GM12892 (cell line): ENCODE measurements at places on chromosomes 12 and 14.

- no peak for DNase-seq
Measured at GRCh38 chr14:68368850-68369249, 424.0 kb downstream of the ZFP36L1 start.

GRCh38 chr14:65502676-65503124 is 90.2 kb downstream of the FUT8 start:
- no peak for DNase-seq

DNA sequence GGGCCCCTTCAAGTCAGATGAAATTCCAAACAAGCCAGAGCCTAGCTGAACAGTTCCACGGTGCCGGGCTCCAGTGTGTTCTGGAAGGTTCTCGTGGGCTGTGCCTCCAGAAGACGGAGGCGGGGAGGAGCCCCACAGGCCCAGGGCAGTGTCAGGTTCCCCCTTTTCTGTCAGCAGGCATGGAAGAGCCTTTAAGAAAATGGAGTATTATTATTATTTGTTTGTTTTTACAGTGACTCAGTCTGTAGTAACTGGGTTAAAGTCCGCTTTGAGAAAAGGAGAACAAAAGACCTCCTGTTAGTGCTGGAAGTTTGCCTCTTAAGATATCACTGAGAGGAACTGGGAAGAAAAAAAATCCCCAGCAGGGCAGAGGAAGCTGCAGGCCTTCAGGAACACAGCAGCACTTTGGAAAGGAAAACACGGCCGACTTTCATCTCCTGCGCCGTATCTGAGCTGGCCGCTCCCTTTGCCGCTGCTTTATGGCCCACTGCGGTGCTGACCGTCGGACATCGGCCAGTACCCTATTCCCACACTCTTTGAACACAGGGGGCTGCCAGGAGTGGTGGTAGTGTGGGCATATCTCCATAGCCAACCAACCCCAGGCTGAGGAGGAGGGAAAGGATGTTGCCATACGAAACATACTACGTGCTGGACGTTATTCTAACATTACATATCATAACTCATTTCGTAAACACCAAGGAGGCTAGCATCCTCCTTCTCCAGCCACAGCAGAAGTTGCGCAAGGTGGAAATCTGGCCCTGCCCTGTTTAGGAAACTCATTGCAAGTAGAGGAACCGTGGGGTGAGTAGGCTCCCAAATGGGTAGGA is 194.0 kb downstream of the ZFP36L1 start:
- no peak for DNase-seq

DNA sequence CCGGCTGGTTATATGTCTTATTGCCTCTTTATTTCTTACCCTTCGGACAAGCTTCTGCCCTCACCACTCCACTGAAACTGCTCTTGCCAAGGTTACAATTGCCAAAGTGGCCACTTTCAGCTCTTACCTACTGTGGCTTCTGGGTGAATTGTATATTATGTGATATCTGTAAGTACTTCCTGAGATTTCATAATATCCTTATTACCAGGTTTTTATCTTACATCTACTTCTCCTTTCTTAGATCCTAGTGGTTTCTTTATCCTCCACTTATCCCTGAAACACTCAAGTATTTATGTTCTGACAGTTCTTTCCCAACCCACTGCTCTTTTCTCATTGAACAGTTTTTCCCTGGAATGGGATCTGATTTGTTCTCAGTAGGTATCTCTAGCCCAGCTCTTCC is 10.5 kb downstream of the CELA1 start:
- DNase-seq = no peak

- DNase-seq = no peak
Measured at GRCh38 chr14:94305620-94306019, 12.6 kb upstream of the SERPINA10 start.

GRCh38 chr12:108090107-108090899 is 38.8 kb upstream of the WSCD2 start:
- no peak for DNase-seq

GRCh38 chr12:111937429-111937828 is 75.5 kb downstream of the TMEM116 start:
- DNase-seq = no peak

DNA sequence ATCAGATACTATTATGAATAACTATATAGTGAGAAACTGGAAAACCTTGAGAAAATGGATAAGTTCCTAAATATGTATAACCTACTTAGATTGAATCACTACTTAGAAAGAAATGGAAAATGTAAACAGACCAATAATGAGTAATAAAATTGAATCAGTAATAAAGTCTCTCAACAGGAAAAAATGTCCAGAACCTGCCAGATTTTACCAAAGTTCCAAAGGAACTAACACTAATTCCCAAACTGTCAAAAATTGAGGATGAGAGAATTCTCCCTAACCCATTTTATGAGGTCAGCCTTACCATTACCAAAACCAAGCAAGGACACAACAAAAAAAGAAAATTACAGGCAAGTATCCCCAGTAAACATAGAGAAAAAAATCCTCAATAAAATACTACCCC is 272.0 kb downstream of the RPAP3 start:
- no peak for DNase-seq

DNA sequence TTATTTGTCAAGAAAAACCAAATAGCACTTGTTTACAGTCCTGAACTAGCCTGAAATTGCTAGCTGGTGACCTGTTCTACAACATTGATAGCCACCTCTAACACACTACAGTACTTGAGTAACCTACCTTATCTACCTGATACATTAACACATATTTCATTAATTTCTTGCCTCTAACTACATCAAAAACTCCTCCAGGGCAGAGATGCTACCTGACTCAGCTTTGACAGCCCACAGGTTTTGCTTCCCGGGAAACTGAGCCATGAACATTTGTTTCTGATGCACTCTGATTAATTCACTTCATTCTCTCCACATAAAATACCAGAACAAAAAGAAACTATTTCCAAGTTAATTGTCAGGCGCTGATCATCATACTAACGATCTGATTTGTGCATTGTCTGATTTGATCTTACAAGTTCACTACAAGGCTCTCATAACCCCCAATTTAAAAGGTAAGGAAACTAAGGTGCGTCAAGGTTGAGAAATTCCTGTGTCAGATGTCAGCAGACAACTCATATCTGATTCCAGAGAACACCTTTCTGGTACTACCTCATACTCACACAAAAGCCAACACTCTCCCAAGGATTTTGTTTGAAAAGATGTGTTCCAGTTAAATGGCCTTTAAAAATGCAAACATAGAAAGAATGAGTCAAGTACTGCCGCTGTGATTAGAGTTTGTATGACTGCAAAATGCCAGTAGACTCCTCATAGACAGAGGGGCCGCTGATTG is 768.7 kb downstream of the BCL11B start:
- DNase-seq = no peak

DNA sequence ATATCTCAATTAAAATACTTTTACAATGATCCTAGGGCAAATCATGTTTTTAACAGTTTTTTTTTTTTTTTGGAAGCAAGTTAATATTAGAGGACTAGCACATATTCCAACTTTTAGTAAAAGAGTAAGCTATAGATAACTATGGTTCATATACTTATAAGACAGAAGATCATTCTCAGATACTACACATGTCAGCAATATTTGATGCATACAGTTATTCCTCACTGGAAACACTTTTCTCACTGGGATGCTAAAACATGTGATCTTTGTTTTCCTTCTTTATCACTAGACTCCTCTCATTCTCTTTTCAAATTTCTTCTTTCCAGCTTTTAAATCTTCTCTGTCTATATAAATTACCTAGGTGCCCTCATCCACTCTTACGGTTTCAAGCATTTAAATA is 1020.4 kb upstream of the FBXO33 start:
- DNase-seq = no peak

DNA sequence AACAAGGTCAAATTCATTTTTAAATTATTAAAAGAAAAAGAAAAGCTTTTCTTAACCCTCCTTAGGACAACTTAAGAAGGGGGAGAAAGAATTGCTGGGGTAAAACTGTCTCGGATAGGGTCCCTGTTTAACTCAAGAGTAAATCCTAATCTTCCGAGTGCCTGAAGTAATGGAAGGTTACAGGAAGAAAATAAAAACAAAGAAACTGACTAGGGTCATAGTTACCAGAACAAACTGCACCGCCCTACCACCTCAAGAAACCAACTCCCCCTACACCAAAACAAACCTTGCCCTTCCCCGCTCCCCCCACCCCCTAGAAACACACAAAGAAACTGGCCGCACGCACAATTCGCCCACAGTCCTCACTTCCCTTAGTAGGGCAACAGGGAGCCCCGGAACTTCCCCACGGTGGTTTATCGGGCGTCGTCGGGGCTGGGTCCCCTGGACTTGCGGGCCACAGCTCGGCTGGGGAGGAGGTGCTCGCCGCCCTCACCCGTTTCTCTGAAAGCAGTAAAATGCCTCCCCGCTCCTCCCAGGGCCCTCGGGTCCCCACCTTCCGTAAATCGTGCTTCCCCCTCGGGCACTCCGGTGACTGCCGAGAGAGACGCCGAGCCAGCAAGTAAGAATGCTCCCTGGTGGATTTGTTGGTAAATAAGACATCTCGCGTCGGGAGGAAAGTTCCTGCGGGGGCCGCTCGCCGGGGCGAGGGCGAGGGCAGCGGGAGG is 2.4 kb downstream of the SINHCAF start:
- DNase-seq = peak; percentile 24

DNA sequence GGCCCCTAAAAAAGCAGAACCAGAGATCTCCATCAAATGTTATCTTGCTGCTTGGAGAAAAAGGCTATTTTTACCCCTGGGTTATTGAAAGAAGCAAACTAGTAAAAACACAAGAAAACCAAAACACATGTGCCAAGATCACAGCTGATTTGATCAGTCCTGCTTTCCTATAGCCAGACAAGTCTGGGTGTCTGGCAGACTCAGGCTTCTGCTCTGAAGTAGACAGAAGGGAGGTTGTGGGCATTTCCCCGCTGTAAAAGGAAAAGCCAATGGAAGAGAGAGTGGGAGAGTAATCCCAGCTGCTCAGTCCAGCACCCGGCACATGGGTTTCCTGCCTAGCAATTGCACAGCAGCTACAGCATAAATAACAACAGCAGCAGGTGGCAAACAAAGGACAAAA is 177.9 kb downstream of the PHLDA1 start:
- DNase-seq = no peak

DNA sequence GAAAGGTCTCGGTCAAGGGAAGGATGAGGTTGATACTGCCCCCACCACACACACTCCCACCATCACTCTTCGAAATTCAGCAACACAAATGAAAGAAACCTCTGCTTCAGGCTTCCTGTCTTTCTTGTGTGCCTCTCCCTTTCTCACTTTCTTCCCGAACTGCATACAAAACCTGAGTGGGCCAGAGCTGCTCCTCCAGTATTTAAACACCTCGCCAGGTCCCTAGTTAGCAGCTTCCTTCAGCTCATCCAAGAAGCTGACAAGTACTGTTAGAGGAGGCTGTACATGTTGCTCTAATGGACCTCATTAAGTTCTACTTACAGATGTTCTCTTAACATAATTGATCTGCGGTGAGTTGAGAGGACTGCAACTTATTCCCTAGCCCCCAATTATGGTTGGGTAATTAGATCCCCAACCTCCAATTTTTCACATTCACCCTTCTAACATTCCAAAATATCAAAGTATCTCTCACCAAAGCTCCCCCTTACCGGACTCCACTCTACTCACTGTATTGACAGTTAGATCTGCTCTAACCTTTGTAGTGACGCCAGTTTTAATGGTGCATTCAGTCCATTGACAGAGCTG is 4.1 kb upstream of the LMO3 start:
- DNase-seq = no peak

DNA sequence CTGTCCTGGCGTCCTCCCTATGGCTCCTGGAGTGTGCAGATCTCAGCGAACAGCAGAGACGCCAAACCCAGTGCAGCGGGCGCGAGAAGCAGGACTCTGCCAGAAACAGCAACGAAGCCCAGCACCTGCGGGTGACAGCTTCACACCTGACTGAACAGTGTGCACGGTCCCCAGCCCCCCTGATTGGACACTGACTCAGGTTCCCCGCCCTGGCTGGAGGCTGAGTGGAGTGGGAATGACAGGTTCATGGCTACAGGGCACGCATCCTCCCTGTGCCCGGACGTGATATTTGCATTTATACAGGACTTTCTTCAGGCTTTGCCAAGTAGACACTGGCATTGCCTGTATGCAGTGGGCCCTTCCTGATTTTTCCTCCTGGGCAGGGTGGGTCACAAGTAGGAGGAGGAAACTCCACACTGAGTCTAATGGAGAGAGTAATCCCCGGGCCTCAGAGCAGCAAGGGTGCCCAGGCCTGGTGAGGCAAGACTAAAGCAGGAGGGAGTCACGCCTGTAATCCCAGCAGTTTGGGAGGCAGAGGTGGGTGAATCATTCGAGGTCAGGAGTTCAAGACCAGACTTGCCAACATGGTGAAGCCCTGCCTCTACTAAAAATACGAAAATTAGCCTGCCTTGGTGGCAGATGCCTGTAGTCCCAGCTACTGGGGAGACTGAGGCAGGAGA is 71.6 kb downstream of the ASCL4 start:
- DNase-seq = no peak

- no peak for DNase-seq
Measured at GRCh38 chr14:98293576-98293975, 978.4 kb downstream of the BCL11B start.

- no peak for DNase-seq
Measured at GRCh38 chr12:92571169-92571568, 131.6 kb upstream of the PLEKHG7 start.

DNA sequence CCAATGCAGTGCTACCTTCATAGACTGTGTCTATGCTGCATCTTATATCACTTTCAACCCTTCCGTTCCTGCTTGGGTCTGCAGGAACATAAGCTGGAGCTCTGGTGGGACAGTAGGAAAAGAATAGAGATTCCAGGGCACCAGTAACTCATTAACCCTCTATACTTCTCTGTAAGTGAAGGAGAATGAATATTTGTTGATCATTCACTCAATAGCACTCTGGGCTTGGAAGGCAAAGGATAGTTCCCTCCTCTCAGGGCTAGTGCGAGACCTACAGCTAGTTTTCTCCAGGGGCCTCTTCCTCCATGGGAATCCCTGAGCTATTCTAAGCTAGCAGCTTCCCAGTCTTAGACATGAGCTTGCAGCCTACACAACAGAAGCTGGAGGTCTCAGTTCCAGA is 84.7 kb downstream of the BMP4 start:
- DNase-seq = no peak

- DNase-seq = no peak
Measured at GRCh38 chr14:105647784-105648608, 121.6 kb downstream of the TMEM121 start.

DNA sequence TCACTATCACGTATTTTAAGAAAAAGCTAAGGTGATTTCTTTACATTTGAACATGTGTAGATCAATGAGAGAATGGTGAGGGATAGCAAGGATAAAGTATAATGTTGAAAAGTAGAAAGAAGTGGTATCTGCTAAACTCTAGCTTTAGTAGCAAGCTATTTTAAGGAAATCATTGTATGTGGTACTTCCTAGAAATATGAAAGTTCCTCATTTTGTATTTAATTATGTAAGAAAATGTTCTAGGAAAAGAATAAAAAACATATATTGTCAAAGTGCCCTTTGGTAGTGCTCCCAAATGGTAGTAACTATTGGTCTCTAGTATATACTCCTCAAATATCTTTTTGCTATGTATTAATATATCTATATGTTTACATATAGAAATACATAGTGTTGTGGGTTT is 35.7 kb downstream of the RAB21 start:
- DNase-seq = no peak

GRCh38 chr14:49114161-49114893 is 471.9 kb downstream of the RPS29 start:
- DNase-seq = no peak

GRCh38 chr12:53952871-53953734 is 1.6 kb upstream of the HOXC12 start:
- DNase-seq = no peak
